ENCODE measurements at places on chromosomes 11 and 22.

GRCh38 chr11:44507896-44508445 is 57.5 kb upstream of the CD82 start:
- no peak for DNase-seq

DNA sequence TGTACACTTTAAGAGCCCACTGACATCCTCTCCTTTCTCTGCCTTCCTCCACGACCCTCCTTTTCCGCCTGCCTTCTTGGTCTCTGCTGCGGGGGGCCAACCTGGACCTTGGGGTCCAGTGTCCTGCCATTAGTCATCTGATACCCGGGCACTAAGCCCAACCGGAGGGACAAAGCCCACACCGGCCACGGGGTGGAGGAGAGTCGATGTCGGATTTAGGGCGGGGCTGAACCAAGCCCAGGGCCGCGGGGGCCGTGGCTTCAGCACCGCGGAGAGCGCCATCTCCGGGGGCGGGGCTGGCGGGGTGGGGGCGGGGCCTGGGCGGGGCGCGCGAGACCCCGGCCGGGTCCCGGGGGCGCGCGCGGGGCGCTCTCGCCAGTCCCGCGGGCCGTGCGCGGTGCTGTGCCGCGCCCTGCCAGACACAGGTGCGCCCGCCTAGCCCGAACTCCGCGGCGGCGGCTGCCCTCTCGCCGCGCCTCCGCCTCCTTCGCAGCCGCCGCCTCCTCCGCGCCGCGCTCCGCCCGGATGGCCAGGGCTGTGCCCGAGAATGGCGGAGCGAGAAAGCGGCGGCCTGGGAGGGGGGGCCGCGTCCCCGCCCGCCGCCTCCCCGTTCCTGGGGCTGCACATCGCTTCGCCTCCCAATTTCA is at the start of gene MAPK8IP1:
Gene MAPK8IP1, plus strand, starts transcription at position 378 of the 647 bp plus-strand sequence. Its CDS starts 170 bp downstream, at position 548.
- DNase-seq = no peak

GRCh38 chr11:26264266-26264665 is 67.7 kb upstream of the ANO3 start:
- no peak for DNase-seq

GRCh38 chr22:48104766-48105165 is 1342.3 kb downstream of the TBC1D22A start:
- DNase-seq = no peak

DNA sequence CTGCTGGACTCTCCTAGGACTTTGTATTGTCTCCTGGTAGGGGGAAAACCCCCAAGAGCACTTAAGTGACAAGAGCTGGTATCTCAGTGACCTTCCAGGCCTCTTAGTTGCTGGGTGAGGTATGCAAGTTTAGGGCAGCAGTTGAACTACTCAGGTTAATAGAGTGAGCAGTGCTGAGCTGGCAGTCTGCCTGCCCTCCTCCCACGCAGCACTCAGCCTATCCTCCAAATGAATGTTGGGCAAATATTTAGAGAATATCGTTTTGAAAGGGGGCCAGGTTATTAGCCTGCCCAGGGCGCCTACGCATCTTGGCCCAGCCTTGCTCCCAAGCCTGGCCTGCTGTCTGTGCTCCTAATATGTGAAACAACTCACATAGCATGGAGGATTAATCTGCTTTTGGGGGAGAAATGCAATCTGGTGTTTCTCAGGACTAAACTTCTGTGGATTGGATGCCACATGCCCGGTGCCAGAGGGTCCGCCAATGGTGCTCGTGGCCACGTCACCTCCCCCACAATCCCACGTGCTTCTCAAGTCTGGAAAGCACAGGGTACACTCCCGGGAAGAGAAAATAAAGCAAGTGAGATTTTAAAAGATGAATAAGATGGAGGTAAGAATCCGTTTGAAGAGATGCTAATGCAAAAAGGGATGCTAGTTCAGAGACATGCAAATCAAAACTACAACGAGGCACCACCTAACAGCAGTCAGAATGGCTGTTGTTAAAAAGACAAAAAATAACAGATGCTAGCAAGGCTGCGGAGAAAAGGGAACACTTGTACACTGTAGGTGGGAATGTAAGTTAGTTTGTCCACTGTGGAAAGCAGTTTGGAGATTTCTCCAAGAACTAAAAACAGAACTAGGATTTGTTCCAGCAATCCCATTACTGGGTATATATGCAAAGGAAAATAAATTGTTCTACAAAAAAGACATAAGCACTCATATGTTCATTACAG is 67.7 kb downstream of the SPON1 start:
- no peak for DNase-seq

GRCh38 chr11:110123003-110123402 is 29.8 kb downstream of the ZC3H12C start:
- no peak for DNase-seq

DNA sequence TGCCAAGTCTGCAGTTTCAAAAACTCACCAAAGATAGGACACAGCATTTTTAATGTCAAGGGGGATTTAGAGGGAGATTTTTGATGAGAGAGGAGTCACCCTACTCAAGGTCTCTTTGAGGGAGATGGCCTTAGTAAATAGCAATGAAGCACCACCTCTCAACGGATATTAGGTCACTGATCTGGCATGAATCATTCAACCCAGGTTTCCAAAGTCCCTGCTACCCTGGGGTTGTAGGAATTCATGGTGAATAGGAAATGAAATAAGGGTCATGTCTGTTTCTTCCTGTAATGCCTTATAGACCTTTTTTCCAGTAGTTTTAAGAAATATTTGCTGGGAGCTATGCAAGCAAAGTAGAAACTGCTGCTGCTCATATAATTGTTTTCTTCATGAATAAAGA is 2154.9 kb downstream of the LRRC4C start:
- no peak for DNase-seq

- no peak for DNase-seq
Measured at GRCh38 chr11:64544616-64545296, 46.3 kb upstream of the SLC22A12 start.

- no peak for DNase-seq
Measured at GRCh38 chr22:43583501-43583900, 171.7 kb downstream of the MPPED1 start.

GRCh38 chr11:96960476-96960875 is 570.7 kb downstream of the JRKL start:
- no peak for DNase-seq

GRCh38 chr11:119943298-119943655 is 194.6 kb downstream of the TRIM29 start:
- DNase-seq = no peak

DNA sequence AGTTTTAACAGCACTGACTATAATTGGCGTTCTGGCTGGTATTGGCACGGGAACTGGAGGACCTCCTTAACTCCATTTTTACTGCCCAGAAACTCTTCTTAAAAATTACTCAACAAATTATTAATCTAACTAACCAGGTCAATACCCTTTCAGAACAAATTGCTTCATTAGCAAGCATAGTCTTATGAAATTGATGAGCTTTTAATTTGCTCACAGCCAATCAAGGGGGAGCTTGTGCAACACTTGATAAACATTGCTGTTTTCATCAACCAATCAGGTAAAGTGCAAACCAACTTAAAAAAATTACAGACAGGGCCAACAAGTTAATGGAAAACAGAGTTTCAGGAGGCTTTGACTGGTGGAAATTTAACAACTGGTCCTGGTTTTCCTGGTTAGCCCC is 4.6 kb upstream of the APOL3 start:
- no peak for DNase-seq

DNA sequence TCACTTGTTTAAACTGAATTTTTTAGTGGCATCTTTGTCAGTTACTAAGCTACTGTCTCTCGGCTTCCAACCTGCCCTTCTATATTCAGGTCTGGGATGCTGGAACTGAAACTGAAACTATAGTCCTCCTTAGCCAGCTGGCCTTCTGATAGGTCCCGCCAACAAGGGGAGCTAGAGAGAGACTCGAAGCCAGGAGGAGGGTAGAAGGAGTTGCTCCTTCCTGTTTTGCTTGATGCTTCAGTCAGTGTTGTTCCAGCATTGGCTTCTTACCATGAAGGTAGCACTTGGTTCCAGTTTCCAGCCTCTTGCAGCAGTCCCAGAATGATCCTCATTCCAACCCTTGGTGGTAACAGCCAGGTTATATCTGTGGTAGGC is 32.9 kb upstream of the HORMAD2 start:
- no peak for DNase-seq

DNA sequence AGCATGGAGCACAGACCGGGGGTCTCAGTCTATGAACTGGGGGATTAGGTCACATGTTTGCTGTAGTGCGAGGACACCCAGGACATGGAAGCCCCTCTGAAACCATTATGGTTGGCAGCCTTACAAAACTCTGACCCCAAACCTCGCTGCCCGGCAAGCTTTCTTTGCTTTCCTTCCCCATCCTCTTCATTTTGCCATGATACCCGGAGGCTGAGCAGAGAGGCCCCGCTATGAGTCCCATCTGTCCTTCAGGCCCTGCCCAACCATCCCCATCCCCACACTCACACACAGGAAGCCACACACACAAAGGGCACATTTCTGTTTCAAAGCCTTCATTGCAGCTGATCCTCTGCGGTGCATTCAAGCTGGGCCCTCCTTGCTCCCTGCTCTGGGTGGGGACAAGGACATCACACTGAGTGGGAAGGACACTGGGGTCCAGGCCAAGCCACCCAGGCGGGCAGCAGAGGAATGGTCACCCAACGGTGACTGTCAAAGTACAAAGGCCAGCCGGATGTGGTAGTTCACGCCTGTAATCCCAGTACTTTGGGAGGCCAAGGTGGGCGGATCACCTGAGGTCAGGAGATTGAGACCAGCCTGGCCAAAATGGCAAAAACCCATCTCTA is 176.5 kb downstream of the CTTN start:
- no peak for DNase-seq

DNA sequence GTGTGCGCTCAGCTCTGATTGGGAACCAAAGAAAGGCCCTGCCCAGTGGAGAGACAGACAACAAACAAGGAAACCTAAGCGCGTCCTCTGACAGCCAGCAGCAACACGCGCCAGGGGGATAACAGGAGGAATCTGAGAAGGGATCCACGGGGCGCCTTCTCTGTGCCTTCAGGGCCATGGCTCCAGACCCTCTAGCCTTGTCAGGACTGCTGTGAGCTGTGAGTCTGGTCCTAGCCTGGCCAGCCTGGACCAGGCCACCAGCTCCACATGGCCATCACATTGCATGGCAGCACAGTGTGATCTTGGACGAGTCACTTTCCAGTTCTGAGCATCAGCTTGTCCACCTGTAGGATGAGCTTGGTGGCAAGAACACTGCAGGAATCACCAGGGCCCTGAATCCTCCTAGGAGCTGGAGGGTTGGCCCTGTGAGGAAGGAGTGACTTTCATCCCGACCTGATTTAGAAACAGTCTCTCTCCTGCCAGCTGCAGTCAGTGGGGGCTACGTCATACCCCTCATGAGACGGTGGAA is 11.8 kb upstream of the MGAT3 start:
- no peak for DNase-seq

- no peak for DNase-seq
Measured at GRCh38 chr11:118443590-118444218, 7.4 kb downstream of the KMT2A start.

GRCh38 chr11:8055091-8055835 is 25.7 kb upstream of the TUB start:
- DNase-seq = no peak

- no peak for DNase-seq
Measured at GRCh38 chr11:77324508-77324907, 23.0 kb upstream of the GDPD4 start.

DNA sequence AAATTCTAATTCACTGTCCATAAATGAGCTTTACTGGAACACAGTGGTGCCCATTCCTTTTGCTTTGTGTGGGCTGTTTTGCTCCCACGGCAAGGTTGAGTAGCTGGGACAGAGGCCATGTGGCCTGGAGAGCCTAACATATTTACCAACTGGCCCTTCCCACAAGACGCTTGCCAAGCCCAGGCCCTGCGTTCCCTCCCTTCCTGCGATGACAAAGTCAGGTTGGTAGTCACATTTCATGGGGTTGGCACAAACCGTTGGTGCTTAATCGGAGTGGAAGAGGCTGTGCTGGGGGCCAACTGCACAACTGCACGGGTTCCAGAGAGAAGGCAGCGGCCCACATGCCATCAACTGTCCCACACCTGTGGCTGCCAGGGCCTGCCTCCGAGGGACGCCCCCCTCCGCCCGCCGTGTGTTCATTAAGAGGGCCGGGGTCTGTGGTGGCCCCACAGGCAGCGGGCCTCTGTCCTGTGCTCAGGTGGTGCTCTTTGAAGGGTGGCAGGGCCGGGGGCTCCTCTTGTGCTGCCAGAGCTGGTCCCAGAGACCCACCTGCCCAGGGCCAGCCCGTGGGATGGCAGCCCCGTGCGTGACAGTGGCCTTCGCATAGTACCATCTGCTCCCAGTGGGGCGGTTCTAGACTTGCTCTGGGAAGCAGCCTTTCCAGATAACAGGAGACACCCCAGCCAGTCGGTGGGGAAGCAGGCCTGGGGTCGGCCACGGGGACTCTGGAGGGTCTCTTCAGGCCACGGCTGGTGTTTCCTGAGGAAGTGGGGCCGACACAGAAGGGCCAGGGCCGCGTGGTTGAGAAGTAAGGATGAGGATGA is 81.5 kb upstream of the CLDN5 start:
- DNase-seq = no peak

DNA sequence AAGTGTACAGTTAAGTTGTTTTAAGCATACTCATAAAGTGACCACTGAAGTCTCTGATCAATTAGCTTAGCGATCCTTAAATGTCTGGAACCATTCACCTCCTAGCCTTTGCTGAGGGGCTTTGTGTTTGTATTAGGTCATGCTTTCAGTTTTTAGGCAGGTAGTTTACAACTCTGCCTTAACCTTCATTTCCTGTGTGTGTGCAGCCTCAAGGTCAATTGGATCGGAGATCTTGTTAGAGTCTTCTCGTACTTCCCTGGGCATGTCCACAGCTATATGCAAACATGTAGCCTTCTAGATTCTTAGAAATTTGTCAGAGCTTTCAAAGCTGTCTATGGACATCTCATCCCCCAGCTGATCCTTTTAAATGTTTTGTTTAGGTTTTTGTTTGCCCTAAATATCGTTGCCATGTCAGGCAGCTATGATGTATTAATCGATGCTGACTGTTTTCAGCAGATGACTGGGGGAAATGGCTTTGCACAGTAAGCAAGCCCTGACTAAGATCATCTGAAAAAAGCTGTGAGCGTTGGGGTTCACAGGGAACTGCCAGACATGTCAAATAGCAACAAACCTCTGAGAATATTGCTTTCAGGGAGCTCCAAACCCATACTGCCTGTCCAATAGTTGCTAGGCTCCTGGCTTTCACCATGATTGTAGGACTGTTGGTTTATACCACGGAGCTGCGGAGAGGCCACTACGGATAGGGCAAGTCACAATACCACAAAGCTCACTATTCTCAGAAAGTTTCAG is 45.6 kb downstream of the GLYAT start:
- no peak for DNase-seq

DNA sequence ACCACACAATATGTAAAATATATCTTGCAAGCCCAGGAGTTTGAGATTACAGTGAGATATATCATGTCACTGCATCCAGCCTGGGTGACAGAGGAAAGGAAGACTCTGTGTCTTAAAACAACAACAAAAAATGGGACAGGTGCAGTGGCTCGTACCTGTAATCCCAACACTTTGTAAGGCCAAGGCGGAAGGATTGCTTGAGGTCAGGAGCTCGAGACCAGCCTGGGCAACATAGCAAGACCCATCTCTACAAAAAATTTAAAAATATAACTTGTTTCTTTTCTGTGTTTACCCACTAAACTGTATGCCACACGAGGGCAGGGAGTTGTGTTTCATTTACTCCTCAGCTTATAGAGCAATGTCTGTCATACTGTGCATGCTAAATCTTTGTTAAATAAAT is 3.1 kb downstream of the ZNF280A start:
- no peak for DNase-seq

- DNase-seq = no peak
Measured at GRCh38 chr11:119403021-119403420, 20.0 kb downstream of the THY1 start.

GRCh38 chr22:19637408-19638281 is 76.7 kb upstream of the SEPTIN5 start:
- no peak for DNase-seq

- DNase-seq = no peak
Measured at GRCh38 chr11:117872975-117873827, 3.3 kb downstream of the FXYD6 start.

- no peak for DNase-seq
Measured at GRCh38 chr11:12092714-12093113, 17.7 kb upstream of the MICAL2 start.
